Chondrocyte (in vitro differentiated cells): ENCODE measurements at places on chromosomes 7 and 10. TPM values are rescaled to one million over a fixed set of nuclear protein-coding genes. Genes with fewer than 3 reads are reported as not detected.

The ANKRD7 gene
- not detected in 3 replicates for total RNA-seq

The PHYHIPL gene
- total RNA-seq: 0.15 to 0.70 TPM (median 0.20 TPM) in 3 replicates

The SLC13A4 gene
- total RNA-seq: not detected in 3 replicates

The FAM241B gene
- 5.0 to 13.7 TPM (median 9.7 TPM) in 3 replicates for total RNA-seq

The SPDYE3 gene
- total RNA-seq: not detected in 3 replicates

The DLX6 gene
- total RNA-seq: 2.7 TPM in 1 of 3 replicates, not detected in the others

GRCh38 chr7:27151341-27151930 is 947 bp downstream of the HOXA3 start:
- DNase-seq: no peak

DNA sequence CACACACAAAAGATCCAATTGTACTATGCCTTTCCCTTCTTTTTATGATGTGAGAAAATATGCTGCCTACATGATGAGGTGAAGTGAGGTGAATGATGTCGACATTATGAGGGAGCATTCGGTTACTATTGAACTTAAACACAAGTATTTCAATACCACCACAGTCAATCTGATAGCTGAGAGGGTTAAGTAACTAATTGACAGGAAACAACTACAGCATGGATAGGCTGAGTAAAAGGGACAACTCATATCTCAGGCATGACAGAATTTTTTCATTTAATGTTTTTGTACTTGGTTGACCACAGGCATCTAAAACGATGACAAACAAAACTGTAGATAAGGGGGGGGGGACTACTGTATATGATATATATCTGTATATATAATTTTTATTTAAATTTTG is 488.9 kb downstream of the SH2D4B start:
- no peak for DNase-seq

- DNase-seq: no peak
These were observed 313.4 kb upstream of the C7orf33 start for GRCh38 chr7:148277042-148277660.

GRCh38 chr10:133309720-133310398 is 1.1 kb downstream of the ZNF511 start:
- DNase-seq: peak; percentile 90

DNA sequence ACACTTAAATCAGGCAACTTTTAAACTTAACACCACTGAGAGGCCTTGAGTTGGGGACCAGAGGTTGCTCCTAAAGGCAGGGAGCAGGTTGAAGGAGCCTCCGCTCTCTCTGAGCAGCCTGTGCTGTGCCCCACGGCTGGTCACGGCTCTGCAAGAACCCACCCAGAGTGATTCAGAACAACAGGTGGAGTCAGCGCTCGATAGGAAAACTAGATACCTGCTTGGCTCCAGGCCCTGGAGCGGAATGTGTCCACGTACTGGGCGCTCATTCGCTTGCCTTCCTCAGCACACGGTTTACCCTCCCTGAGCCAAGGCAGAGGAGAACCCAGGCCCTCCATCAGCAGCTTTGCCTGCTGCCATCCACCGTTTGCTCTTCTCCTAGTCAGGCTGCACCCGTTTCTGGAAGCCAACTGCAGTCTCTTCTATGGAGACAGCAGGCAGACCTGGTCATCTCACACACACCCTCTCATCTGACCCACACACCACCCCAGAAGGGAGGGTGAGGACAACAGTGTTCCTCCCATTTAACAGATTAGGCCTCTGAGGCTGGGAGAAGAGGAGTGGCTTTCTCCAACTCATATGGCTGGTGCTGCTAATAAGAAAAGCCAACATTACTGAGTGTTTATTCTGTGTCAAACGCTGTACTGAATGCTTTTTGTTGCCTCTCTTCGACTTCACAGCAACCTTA is 37.6 kb upstream of the PDCD4 start:
- DNase-seq: no peak

DNA sequence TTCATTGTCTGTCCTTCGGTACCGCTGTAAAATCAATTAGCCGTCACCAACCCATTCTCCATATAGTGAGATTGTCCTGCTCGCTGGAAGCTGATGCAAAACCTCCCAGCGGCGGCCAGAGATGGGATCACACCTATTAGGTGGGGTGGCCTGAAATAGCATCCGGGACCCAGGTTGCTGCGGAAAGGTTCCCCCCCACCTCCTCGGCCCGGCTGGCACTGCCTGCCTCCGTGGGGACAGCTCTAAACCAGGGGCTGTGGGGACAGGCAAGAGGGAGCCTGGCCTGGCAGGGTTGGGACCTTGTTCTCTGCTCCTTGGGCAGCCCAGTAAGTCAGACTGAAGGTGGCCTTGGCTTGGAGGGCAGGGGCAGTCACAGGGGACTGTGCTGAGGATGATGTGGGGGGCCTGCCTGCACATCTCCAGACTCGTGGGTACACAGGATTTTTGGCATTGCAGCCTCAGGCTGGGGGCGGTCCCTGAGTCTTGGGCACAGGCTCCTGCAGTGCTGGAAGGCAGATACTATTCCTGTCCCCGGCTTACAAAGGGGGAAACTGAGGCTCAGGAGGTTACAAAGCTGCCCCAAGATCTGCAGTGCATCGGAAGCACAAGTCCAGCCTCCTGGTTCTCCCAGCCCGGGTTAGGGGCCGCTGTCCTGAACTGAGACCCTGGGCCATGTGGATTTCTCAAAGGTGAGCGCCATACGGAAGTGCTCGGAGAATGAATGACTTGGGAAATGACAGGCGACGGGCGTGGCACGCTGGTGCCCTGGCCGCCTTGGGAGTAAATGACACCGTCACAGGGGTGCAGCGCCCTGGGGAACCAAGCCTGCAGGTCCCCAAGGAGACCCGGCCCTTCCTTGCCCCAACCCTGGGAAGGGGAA is 65.6 kb downstream of the UNCX start:
- peak; percentile 67 for DNase-seq

- no peak for DNase-seq
These were observed 40.6 kb upstream of the ABCA13 start for GRCh38 chr7:48130658-48131108.

DNA sequence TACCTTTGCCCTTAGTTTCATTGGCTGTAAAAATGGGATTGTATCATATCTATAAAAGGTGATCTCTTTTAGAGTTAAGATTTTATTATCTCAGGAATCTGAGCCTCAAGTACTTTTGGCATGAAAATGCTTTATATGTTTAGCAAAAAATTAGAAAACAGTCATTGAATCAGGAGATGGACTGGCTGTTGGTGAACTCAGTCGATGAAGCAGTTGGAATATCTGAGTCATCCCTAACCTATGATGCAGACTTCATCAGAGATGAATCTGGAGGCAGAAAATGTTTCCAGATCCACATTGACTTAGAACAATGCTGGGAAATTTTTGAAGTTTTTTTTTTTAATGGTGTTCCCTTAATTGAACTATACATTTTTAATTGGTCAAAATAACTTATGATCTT is 228.5 kb downstream of the SLC25A13 start:
- no peak for DNase-seq

DNA sequence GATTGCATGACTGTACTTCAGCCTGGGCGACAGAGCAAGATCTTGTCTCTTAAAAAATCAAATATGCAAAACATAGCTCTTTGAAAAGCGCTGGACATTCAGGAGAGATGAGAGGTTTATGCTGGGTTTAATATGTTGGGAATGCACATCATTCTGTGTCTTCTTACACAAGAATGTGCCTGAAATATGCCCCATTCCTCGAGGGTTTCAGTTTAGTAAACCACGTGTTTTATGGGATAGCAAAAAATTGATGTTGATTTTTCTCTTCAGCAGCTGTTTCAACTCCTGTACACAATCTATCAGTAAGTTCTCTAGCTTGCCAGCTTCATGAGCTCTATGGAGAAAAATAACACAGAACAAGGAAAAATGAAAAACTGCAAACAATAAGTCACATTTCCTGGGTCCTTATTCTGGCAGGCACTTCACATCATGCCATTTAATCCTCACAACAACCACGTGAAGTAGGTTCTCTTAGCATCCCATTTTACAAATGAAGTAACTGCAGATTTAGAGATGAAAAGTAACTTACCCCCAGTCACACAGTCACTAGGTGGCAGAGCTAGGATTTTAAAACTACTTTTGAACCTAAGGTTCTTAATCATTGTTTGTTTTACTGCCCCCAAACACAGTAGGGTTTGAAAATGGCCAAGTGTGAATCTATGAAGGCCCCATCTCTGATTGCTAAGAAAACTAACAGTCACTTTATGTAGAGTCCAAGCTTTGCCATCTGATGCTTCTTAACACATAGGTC is 423.6 kb downstream of the PHTF2 start:
- no peak for DNase-seq

GRCh38 chr7:116876664-116877442 is 14.5 kb downstream of the CAPZA2 start:
- DNase-seq: no peak

- no peak for DNase-seq
These were observed 31.6 kb downstream of the CCDC3 start for GRCh38 chr10:12969951-12970350.

DNA sequence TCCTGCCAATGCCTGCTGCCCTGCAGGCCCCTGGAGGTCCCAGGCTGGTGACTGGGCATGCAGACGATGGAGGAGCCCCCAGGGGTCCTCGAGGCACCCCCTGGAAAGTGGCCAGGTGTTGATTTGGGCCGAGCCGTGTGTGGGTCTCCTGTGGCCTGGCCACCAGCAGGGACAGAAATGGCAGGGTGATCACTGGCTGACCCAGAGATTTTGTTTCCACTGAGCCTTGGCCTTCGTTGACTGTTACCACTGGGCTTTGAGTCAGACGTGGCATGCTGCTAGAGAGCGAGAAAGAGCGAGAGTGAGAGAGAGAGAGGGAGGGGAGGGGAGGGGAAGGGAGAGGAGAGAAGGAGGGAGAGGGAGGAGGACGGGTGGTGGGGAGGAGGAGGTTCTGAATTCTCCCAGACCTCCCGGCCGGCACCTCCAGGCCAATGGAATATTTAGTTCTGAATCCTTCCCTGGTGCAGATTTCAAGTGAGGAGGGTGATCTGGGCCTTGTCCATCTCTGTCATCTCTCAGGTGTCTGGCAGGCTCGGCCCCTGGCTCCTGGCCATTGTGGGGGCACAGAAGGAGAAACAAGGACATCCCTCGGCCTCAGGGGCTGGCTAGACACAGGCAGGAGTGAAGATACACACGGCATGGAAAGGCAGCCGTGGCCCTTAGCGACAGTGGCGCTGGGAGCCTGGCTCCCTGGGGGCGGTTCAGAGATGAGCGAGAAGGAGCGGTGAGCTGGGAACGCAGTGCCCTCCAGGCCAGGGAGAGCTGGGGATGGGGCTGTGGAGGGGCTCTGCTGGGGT is 58.2 kb downstream of the GLRX3 start:
- DNase-seq: no peak

- DNase-seq: no peak
These were observed 33.6 kb upstream of the AGR3 start for GRCh38 chr7:16915405-16915804.

- DNase-seq: no peak
These were observed 1.7 kb downstream of the PLEKHS1 start for GRCh38 chr10:113753020-113753692.

DNA sequence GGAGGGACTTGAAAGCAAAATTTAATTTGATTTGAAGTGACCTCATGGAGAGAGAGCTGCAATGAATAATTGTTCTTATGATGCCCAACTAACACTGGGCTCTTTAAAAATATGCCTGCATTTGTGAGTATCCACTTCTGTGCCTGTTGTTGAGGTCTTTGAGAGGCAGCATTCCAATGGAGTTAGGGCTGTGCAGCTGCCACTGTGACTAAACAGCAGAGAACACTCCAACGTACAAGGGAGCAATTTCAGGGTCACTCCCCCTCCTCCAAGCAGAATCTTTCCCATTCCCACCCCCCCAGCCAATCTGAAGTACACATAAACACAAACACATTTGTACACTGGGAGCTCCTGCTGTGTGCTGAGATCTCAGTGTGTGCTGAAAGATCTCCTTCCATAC is 28.0 kb upstream of the GSAP start:
- no peak for DNase-seq

DNA sequence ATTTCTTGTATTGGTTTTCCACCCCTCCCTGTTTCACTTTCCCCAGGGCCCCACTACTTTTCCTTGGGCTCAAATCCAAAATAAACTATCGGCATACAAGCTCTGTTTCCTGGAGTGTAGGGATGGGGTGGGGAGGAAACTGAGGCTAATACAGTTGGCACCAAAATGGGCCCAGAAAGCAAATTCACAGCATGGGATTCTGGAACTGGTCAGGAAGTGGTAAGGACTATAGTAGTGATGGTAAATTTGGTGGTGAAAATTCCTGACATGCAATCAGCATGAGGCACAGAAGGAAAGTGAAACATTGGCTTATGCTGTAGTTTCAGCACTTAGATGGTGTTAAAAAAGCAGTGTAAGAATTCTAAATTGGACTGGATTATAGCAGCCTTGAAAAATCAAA is 8.7 kb upstream of the SAMD9L start:
- no peak for DNase-seq

DNA sequence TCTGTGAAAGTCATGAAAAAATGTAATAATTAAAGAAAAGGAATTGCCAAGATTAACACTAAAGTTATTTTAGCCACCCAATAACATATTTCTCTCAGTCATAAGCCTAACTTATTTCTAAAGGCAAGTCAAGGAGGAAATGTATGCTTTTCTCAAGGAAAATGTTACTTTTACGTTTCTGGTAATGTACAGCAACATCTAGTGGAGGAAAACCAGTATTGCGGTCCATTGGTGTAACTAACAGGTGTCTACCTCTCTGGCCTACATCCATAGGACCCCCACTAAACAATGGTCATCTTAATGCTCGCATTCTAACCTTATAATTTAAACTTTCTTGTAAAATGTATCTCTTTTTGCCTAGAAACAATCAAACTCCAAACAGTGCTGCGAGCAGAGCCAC is 437.5 kb downstream of the KIF20B start:
- no peak for DNase-seq

GRCh38 chr7:8702807-8703206 is 269.4 kb downstream of the NXPH1 start:
- DNase-seq: no peak

DNA sequence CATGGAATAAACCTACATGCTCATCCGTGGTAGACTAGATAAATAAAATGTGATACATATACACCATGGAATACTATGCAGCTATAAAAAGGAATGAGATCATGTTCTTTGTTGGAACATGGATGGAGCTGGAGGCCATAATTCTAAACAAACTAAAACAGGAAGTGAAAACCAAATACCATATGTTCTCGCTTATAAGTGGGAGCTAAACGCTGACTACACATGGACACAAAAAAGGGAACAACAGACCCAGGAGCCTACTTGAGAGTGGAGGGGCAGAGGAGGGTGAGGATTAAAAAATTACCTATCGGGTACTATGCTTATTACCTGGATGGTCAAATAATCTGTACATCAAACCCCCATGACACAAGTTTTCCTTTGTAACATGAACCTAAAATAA is 68.7 kb upstream of the SEC61G start:
- DNase-seq: no peak

DNA sequence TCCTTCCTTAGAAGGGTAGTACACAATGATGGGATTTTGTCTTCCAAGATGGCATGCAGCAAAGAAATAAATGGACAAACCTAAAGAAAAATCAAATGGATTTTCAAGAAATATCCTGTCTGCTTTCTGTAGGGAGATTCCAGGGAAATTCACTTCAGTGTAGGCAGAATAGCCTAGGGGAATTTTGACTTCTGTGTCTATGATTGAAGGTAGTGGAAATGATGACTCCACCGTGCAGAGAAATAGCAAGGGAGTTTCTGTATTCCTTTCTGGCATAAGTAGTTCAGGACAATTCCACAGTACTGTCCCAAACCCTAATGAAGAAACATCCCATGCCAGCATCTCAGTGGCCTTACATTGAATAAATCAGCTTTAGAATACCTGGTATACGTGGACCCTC is 9.5 kb downstream of the ATOH7 start:
- no peak for DNase-seq
